ENCODE measurements at places on chromosomes 11 and 22.

- DNase-seq, result no peak
These were observed 1.4 kb upstream of the RGL4 start for GRCh38 chr22:23689414-23689813.

DNA sequence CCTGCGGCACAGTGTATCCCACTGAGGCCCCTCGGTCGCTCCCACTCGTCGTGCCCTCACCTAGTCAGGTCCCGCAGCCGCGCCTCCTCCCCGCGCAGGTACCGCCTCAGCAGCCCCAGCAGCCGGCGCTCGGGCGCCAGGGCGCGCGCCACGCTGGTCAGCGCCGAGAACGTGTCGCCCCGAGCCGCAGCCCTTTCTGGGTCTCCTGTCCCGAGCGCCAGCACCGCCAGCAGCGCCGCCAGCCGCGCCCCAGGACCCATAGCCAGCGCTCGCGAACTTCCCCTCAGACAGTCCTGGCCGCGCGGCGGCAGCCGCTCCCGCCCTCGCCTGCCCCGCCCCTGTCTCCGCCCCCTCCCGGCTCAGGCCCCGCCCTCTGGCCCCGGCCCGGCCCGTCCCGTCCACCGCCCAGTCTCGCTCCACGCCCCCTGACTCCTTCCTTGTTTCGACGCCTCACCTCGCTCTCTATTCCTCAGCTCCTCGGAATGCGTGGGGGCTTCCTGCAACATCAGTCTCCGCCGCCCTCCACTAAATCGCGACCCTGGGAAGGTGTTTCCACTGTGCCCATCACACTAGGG, at the start of gene P4HA3:
Gene P4HA3, minus strand, starts transcription at position 289 of the 575 bp plus-strand sequence. Its CDS starts 29 bp downstream, at position 260.
- DNase-seq, result peak; percentile 76

DNA sequence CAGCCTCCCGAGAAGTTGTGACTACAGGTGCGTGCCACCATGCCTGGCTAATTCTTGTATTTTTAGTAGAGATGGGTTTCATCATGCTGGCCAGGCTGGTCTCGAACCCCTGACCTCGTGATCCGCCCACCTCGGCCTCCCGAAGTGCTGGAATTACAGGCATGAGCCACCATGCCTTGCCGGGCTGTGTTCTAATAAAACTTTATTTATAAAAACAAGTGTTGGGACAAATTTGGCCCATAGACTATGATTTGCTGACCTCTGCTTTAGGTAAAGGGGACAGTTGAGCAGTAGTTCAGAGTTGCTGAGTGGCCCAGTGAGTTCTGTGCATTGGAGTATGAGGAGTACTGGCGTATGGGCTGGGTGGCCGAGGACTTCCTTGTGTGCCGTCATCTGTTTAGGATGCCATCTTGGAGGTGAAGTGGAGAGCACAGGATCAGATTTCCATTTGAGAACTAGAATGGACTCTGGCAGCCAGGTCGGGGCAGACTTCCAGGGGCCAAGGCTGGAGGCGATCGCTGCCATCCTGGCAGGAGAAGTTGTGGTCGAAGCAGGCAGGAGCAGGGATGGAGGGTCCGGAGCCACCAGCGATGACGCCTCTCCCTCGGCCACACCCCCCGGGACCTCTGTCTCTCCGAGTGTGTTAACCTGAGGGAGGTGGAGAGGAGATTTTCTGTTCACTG, 43.8 kb downstream of the FBLN1 start:
- DNase-seq, result no peak

- peak; percentile 55 for DNase-seq
These were observed 9.3 kb downstream of the TFIP11 start for GRCh38 chr22:26502688-26503561.

DNA sequence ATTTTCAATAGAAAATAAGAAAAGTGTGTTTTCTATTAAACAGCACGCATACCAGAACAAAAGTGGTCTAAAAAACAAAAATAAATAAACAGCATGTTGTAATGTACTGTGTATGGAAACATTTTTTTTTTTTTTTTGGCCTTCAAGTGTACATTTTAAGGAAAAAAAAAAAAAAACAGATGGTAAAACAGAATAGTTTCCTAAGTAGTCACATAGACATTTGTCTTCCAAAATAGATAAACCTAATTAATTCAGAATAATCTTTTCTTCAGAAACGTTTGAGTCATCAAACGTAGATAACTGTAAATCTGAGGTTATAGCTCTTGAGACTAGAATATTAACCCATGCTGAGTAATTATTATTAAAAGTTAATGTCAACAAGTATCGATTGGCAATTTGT, 396 bp upstream of the CFAP300 start:
- DNase-seq, result no peak

- no peak for DNase-seq
These were observed 65.2 kb downstream of the ARFGAP3 start for GRCh38 chr22:42791721-42792452.

DNA sequence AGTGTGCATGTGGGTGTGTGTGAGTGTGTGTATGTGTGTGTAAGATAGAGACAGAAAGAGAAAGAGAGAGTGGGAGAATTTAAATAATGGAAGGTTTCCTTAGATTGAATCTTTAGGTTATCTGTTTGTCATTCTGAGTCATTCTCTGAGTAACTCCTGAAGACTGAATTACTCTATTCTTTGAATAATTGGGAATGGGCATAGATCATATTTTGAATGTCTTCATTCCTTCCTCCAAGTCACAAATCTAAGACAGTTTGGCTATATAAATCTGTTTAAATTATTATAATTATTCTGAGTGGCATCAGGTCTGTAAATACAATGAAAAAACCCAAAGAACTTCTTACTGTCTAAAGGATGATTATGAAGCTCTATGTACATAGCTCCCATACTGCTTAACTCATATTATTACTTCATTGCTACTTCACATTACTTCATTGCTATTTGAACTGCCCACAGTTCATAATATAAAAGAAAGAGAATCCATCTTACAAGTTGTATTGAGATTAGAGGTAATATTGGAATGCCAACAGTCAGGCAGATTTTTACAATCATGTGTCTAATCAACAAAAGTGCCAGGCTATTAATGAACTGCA, 346.6 kb upstream of the CCDC179 start:
- no peak for DNase-seq

DNA sequence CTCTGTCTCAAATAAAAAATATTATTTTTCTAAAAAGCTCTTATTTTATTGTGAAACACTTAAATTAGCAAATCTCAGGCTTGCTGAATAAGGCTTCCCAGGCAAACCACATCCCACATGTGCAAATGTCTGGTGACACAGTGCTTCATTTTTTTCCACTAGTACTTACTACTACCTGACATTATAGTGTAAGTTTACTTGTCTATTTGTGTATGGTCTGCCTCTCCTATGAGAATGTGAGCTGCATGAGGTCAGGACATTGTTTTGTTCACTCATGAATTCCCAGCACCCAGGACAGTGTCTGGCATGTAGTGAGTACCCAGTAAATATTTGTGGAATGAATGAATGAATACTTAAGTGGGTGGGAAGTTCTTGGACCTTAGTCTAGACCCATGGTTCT, 103.1 kb downstream of the PTPRJ start:
- no peak for DNase-seq

DNA sequence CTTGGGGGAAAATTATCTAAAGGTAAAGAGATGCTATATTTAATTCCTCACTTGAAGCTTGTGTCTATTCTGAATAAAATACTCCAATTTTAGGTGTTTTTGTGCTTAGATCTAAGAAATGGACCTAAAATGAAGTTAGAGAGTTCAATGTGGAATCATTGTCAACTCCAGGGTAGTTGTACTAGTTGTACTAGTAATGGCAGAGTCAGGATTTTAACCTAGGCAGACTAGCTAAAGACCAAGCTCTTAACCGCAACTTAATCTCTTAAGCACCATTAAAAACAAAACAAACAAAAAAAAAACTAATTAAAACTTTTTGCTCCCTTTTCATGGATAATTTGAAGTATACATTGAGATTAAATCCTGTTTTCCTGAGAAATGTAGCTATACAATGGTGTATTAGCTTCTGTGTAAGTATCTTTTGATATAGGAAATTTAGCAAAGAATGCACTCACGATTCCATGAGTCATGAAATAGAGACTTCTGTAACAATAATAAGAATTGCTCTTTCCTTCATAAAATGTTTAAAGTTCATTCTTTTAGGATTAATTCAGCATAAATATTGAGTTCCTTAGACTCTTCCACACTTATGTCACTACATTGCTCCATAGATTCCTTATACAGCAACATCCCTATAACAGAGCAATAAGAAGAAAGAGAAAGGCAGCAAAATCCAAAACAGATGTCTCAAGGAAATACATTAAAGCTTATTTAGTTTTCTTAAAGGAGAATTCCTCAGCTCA, 26.5 kb upstream of the SOX6 start:
- peak; percentile 1 for DNase-seq

- DNase-seq, result peak; percentile 10
These were observed 390.1 kb upstream of the B3GAT1 start for GRCh38 chr11:134802116-134802515.

GRCh38 chr22:41123151-41123550, 30.8 kb downstream of the EP300 start:
- no peak for DNase-seq

- DNase-seq, result no peak
These were observed 283.1 kb downstream of the TENM4 start for GRCh38 chr11:79157738-79158137.

- peak; percentile 16 for DNase-seq
These were observed 29.4 kb upstream of the SLN start for GRCh38 chr11:107741044-107741823.

DNA sequence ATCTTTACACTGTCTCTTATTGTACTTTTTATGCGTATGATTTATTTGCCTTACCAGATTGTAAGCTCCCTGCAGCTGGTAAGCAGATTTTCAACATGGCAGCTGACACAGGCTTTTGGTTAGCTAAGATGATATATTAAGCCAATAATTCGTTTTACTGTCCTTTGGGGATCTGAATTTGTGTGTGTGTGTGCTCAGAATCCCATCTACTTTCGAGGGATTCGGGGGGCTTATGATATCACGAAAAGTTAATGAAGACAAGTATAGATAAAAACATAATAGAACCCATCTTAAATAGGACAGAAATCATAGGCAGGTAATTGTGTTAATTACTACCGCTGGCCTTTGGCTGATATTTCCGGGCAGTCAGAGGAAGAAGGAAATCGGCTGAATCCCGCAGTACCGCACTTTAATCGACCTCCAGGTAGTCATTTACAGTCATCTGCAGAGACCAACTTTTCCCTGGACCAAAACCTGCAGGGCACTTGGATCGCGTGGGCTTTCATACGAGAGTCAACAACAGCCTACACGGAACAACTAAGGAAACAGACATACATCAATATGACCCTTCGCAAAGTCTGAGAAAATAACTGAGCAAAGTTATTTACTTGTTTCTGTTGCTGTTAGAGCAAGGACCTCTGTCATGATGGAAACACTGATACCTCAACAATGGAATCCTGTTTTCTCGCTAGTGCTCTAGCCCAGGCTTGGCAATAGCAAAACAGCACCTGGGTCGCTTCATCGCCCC, 802 bp downstream of the KBTBD3 start:
- DNase-seq, result no peak

GRCh38 chr11:128871168-128871610, 4.1 kb upstream of the KCNJ1 start:
- DNase-seq, result no peak

DNA sequence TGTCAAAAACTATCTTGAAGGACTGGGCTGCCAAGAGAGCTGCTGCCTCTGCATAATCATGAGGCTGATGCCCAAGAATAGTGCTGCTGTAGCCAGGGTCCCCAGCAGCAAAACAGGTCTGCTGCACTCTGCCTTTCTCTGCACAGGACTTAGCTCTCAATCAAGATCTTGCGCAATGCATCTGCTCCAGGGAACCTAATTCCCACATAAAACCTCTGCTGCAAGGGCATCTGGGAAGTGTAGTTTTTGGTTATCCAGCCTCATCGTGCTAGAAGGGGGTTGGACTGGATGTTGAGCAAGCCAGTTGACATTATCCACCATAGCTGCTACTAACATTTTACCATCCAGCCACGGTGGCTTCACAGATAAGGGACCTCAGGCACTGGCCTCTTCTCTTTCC, 192.7 kb downstream of the C11orf91 start:
- peak; percentile 17 for DNase-seq

DNA sequence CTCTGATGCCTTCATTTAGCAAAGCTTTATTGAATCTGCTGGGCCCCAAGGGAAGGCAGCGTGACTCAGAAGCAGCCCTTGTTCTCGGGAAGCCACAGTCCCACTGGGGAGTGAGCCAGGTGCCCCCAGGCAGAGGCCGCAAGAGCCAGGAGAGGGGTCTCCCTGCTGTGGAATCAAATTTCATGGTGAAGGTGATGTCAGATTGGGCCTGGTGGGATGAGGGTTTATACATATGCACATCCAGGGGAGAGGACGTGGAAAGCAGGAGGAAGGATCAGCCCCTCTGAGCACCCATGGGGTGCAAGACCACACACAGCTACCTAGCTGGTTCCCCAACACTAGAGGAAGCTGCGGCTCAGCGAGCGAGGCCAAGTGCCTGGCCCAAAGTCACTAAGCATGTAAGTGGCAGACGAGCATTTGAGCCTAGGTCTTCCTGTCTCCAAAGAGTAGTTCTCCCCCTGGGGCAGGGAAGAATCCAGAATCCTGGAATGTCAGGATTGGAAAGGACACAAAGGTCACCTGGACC, 2.0 kb downstream of the SYNGR1 start:
- DNase-seq, result peak; percentile 88

DNA sequence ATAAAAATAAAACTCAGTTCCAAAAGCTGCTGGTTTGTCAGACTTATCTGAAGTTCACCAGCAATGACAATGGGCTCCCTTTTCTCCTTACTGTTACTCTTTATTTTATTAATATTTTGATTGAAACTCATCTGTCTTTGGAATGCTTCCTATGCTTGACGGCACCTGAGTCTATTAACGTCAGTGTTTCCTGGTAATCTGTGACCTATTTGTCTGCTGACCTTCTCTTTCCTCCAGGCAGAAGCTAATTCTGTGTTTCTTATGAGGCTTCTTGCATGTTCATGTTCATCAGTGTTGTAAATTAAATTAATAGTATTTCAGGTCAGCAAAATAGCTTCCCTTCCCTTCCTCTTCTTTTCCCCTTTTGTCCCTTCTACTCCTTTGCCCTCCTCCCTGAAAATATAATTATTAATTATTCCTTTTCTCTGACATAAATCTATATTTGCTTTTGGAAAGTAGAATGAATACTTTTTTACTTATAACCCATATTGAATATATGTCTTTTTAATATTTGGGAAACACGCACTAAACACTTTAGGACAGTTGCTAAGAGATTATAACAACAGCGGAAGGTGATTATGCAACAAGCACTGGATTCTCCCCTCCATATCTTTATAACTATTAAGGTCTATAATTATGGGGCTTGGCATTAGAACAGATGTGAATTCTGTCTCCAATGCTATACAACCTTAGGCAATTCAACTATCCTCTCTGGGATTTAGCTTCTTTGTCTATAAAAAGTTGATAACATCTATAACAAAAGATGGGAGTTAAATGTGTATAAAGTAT, 32.1 kb upstream of the PCF11 start:
- DNase-seq, result no peak

DNA sequence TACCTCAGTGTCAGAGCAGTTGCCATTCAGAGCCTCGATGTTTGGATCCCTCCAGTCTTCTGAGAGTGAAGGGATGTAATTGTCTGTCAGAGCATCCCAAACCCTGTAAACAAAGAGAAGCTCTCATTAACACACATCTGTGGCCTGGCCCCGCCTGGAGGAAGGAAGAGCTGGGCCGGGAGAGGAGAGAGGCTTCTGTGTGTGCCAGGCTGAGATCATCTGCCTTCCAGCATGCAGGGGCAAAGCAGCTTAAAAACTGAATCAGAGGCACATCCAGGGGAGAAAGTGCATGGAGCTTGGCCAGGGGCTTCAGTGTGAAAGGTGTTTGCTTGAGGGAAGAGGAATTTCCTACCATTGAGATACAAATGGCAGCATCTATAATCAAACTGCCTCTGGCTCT, 14.5 kb downstream of the FEZ1 start:
- no peak for DNase-seq

Data from astrocyte of the hippocampus (primary cell).